ENCODE measurements at places on chromosomes 13 and 19.

DNA sequence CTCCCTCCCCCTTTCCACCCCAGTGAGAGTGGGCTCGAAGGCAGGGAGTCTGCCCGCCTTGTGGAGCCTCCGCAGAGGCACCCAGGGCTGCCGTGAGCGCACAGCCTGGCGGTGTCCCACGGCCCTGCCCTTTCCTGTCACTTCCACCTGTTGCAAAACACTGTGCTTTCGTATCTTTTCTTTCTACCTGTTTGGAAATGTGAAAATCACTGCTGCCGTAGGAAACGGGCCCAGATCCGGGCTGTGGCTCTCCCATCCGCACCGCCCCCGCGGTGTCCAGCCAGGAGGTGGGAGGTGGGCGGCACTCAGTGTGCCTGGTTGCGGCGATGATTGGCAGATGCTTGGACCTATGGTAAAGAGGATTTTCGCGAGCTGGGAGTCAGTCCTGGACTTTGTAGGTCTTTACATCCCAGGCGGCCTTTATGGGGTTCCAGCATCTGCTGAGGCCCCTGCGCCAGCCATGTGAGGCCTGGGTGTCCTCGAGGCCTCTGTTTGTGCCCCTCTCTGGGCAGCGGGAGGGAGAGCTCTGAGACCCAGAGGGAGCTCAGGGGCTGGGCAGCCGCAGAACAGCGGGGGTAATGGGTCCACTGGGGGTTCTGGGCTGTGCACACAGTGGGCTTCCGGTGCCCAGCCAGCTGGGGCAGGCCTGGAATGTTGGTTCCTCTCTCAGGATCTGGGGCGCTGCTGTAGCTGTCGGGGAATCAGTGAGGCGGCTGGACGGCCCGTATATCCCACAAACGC is 6.1 kb downstream of the STK11 start:
- DNase-seq: no peak

DNA sequence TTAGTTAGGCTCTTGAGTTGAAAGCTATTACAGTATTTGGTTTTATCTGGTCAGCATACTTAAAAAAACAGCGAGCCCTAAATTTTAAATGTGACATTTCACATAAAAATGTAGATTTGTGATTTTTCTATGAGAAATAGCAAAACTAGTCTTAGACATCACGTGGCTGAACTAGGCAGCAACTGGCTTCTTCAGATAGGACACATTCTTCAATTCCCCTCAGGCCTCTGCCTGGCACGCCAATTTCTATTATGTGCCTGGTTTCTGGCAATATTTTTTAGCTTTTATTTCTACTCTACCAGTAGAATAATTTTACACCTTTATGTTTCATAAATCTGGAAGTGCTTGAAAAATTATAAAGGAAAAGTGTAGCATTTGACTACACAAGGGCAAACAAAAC is 433.7 kb downstream of the DIAPH3 start:
- DNase-seq: peak; percentile 14

DNA sequence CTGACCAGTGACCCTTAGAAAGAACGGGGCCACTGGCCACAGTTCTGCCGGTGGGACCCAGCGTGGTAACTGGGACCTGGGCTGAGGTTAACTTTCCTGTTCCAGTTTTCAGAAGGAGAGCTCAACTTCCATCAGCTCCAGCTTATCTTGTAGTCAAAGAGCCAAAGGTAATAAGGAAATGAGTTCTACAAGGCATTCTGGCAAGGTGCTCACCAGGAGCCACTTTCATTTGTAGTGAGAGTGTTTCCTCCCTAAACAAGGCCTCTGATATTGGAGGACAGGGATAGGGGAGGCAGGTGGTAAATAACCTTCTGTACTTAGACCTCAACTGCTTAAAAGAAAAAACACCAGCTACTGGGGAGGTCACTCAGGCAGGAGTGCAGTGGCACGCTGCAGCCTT is 38.1 kb downstream of the PBX4 start:
- DNase-seq: no peak

DNA sequence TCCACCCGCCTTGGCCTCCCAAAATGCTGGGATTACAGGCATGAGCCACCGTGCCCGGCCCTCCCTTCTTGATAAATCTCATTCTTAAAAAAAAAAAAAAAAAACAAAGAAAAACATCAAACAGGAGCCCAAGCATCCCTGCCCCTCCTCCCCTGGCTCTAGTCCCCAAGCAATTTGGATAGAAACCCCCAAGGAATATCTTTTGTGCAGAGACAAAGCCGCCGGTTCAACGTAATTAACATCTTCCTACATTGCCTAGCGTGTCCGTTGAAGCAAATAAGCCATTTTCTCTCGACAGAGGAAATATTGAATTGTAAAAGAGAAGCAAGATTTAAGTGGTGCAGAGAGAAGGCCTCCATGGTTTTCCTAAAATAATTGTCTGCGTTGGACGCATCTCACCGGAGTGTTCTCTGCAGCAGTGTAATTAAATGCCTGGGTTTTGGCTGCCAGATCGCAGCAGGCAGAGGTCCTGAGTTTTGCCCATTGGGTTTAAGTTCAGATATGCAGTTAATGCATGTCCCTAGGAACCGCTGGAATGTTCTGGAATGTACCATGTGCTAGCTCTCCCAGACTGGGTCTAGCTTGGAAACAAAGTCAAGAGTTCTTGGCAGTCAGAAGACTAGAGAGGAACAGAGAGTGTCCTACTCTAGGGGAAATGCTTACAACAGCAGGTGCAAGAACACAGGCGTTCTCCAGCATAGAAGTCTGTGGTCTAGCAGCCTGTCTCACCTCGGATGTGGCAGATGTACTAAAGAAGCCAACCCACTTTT is 30.8 kb downstream of the PIN1 start:
- DNase-seq: no peak

DNA sequence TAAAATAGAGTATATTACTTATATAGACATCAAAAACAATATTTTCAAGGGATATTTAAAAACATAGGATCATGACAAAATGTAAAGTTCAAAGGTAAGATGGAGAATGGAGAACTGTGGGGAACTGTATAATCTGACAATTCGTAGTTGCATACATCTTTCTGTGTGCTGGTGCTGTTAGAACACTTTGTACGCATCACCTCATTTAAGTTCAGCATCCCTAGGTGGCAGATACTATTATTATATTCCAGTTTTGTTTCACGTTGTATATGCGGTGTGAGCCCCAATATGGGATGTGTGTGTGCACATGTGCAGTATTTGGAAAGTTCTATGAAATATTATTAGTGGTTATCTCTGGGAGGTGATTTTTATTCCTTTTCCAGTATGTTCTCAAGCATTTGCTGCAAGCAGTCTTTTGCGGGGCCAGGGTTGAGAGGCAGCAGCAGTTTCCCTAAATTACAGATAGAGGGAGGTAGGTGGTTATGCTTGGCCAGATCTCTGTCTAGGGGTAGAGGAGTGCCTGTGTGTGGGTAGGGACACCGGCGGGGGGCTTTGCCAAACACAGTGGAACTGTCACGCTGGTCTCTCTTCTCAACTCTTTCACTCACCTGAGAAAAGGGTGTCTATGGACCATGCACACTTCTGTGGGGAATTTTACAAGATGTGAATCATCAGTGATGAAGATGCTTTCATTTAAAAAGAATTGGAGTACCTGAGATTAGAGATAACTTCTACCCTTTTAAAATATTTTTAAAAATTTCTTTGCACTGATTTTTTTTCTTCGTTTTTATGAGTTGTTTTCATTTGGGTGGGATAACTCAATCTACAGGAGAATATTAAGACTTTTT is 55.6 kb upstream of the ALOX5AP start:
- DNase-seq: peak; percentile 54

DNA sequence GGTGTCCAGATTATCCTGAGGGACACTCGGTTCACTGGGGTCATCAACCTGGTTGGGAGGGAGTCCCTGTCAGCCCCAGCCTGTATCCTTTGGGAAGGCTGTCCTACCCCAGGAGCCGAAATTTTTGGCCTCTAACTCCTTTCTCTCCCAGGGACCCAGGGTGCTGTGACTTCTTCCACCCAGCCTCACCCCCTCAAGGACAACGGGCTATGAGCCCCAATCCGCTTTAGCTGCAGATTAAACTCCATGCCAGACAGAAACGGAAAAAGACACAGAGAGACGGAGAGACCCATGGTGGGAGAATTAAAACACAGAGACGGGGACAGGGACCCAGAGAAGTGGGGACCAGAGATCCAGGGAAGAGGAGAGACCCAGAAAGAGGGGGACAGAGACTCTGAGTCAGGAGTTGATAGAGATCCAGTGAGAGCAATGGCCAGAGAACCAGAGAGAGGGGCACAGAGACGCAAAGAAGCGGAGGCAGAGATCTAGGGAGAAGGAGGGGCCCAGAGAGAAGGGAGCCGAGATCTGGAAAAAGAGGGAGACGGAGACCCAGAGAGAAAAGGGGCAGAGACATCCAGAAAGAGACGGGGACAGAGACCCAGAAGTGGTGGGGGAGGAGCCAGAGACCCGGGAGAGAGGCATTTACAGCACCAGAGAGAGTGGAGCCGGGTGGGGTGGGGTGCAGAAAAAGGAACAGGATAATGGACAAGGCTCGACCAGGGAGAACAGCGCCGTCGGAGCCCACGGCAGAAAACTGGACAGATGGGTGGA is 703 bp downstream of the SLC17A7 start:
- no peak for DNase-seq
